Activated B cell treated with CpG ODN at 0.5 μM for 24 hours (primary cell): ENCODE measurements at places on chromosomes 2 and 18.

- peak overlapping the region; percentile 96 for H3K27ac ChIP-seq
- no peaks in the 10 kb centered on the region for H3K27me3 ChIP-seq
- peaks cover 55% of the 10 kb centered on the region for H3K36me3 ChIP-seq
- peak overlapping the region; percentile 97 for H3K4me3 ChIP-seq
- no peak for DNase-seq
These were observed 3.4 kb downstream of the CYRIA start for GRCh38 chr2:16661936-16662839.

DNA sequence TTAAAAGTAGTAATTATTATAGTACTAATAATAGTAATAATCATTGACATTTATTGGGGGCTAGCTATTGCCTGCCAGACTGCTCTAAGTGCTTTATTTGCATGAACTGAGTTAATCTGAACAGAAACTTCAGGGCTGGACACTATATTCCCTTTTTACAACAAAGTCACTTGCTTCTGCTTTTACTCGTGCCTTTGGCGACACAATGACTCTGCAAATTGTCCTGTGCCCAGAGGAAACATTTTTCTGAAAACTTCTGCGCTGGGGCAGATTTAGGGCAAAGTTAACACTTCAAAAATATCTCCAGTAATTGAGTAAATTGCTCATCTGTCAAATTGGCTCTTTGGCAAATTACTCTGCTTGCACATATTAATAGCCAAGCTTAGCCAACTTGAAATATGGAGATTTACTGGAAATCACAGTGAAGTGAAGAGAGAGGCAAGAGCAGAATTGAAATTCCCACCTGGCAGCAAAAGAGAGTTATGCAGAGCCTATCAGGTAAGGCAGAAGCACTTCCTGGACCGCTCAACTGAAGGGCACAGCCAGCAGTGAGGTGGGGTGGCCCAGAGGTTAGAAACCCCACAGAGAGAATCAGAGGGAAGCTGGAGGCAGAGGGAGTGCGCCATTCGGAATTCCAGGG lies 36.3 kb downstream of the BMP10 start:
- H3K4me1 ChIP-seq: peaks cover 82% of the 10 kb centered on the region
- peak overlapping the region; percentile 89 for H3K27ac ChIP-seq
- no peaks in the 10 kb centered on the region for H3K27me3 ChIP-seq
- H3K4me3 ChIP-seq: peak overlapping the region; percentile 47

DNA sequence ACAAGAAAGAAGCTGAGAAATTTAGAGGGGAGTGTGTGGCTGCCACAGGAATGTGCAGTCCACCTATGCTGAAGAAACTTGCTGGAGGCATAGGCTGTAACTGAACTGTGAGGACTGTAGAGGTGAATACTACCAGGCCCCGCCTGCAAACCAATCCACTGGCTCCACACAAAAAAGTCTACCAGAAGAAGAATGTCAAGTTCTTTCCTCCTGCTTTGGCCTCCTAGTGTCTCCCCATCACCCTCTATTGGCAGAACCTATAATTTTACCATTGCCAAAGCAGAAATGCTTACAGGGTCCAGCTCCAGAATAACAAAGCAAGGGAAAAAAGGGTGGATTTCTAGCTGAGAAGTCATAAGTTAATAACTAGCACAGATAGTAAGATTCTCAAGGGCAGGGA lies 5.9 kb upstream of the ATP5MC3 start:
- no peak for DNase-seq
- H3K4me1 ChIP-seq: no peaks in the 10 kb centered on the region
- no peak overlapping the region for H3K27ac ChIP-seq
- no peaks in the 10 kb centered on the region for H3K36me3 ChIP-seq
- no peak overlapping the region for H3K4me3 ChIP-seq

DNA sequence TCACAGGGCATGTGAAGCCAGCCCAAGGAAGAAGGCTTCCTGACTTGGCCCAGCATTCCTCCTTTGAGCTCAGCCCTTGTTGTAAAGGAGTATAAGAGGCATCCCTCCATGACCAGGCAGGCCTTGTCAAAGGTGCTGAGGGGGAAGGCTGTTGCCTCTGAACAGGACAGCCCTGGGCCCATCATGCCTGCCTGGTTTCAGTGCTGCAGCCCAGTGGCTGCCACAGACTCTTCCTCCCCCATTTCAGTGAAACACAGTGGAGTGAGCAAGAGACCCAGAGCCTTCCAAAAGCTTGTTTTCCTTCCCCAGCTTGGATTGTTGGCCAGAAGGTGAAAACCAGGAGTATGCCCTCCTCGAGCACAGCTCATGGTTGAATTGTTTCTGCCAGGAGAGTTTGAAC lies 19.9 kb upstream of the RPL37A start:
- H3K4me1 ChIP-seq: peaks cover 14% of the 10 kb centered on the region
- peaks cover 64% of the 10 kb centered on the region for H3K36me3 ChIP-seq
- DNase-seq: no peak
- no peak overlapping the region for H3K27ac ChIP-seq

- no peaks in the 10 kb centered on the region for H3K4me1 ChIP-seq
- H3K27ac ChIP-seq: no peak overlapping the region
- H3K36me3 ChIP-seq: no peaks in the 10 kb centered on the region
- DNase-seq: no peak
- no peak overlapping the region for H3K4me3 ChIP-seq
These were observed 153.6 kb downstream of the NRP2 start for GRCh38 chr2:205835923-205836322.

DNA sequence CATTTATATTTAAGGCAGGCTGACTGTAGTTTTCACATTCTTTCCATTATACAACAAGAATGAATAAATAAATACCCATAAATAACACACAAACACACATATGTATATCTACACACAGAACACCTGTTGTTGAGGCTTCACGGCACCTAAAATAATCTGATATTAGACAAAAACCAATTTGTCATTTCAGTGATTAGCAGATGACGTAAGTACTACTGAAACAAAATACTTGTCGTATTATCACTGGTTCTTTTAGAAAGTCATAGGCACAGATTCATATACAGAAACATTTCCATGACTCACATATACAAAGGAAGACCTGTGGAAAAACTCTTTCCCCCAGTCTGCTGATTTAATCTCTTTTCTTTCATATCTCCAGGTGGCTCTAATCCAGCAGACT lies 1113.4 kb upstream of the FANCL start:
- no peak for DNase-seq
- H3K4me3 ChIP-seq: no peak overlapping the region
- no peaks in the 10 kb centered on the region for H3K27me3 ChIP-seq

DNA sequence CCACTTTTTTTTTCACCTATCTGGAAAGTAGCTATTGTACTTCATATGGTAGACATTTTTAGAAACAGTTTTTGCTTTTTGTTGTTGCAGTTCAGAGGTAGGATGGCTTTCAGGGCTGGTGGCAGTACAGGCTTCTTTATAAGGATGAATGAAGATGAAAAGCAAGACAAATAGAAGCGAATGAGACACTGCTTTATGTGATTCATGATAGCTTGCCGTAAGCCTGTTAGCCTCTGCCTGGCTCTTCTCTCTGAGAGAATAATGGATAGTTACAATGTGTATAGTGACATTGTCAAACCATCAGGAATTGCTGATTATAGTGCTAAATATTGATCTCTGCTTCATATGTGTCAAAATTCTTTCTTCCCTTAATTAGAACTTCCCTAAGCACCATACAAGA lies 173.7 kb downstream of the NR4A2 start:
- no peaks in the 10 kb centered on the region for H3K27me3 ChIP-seq
- no peaks in the 10 kb centered on the region for H3K4me1 ChIP-seq
- H3K36me3 ChIP-seq: no peaks in the 10 kb centered on the region
- H3K27ac ChIP-seq: no peak overlapping the region
- DNase-seq: no peak

DNA sequence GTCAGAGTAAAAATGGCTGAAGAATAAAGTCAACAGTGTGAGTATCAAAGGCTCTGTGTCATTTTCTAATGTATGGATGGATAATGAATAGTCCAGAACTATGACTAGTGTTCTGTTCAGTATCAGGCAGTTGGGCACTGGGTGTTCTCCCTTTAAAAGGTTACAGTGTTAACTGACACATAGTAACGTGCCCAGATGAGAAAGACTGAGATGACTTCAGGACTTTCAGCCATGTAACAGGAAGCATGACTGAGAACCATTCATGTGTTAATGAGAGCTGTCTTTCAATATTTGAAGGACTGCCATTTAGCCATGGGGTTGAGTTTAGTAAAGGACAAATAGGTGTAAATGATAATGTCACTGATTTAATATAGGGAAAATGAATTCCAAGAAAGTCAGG lies 187.1 kb downstream of the GULP1 start:
- no peaks in the 10 kb centered on the region for H3K4me1 ChIP-seq
- H3K27ac ChIP-seq: no peak overlapping the region
- no peaks in the 10 kb centered on the region for H3K27me3 ChIP-seq
- H3K4me3 ChIP-seq: no peak overlapping the region
- no peak for DNase-seq

- DNase-seq: no peak
- no peak overlapping the region for H3K27ac ChIP-seq
- H3K27me3 ChIP-seq: no peaks in the 10 kb centered on the region
- H3K4me1 ChIP-seq: no peaks in the 10 kb centered on the region
- no peak overlapping the region for H3K4me3 ChIP-seq
These were observed 180.3 kb downstream of the TMEM182 start for GRCh38 chr2:102942107-102942506.

GRCh38 chr2:187783446-187783845 lies 229.2 kb upstream of the TFPI start:
- no peaks in the 10 kb centered on the region for H3K36me3 ChIP-seq
- no peak overlapping the region for H3K4me3 ChIP-seq
- H3K27me3 ChIP-seq: no peaks in the 10 kb centered on the region
- no peak for DNase-seq
- H3K27ac ChIP-seq: no peak overlapping the region
- no peaks in the 10 kb centered on the region for H3K4me1 ChIP-seq

DNA sequence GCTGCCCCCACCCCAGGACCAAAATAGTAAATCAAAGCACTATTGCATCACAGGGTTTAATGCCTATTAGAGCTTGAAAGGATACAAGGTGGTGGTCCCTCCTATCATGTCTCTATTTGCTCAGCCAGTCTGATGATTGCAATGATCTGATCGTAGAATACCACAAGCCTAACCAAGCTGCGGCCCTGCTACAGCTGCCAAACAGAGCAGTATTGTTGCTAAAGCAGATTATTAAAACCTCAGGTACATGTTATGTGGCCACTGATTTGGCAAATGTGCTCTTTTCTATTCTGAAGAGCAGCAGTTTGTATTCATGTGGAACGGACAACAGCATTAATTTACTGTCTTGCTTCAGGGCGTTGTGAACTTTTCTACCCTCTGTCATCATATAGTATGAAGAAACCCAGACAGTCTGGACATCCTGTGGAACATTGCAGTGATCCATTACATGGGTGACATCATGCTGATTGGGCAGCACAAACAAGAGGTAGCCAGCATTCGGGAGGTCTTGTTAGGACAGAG lies 8.4 kb upstream of the VAPA start:
- H3K27me3 ChIP-seq: peaks cover 24% of the 10 kb centered on the region
- no peak overlapping the region for H3K27ac ChIP-seq
- no peak for DNase-seq
- no peak overlapping the region for H3K4me3 ChIP-seq

- H3K27me3 ChIP-seq: no peaks in the 10 kb centered on the region
- DNase-seq: no peak
- H3K36me3 ChIP-seq: no peaks in the 10 kb centered on the region
- no peaks in the 10 kb centered on the region for H3K4me1 ChIP-seq
- H3K27ac ChIP-seq: no peak overlapping the region
These were observed 105.6 kb upstream of the EPHA4 start for GRCh38 chr2:221677688-221678087.

GRCh38 chr2:180505203-180505602 lies 475.2 kb upstream of the UBE2E3 start:
- no peak for DNase-seq
- H3K27ac ChIP-seq: no peak overlapping the region
- no peaks in the 10 kb centered on the region for H3K36me3 ChIP-seq
- no peaks in the 10 kb centered on the region for H3K27me3 ChIP-seq
- H3K4me1 ChIP-seq: no peaks in the 10 kb centered on the region
